ENCODE measurements at places on chromosomes 3 and 15.

GRCh38 chr15:68552773-68553172, 26.0 kb upstream of the CORO2B start:
- peak; percentile 74 for DNase-seq

GRCh38 chr3:115915061-115915460, 291.8 kb downstream of the GAP43 start:
- DNase-seq: no peak

DNA sequence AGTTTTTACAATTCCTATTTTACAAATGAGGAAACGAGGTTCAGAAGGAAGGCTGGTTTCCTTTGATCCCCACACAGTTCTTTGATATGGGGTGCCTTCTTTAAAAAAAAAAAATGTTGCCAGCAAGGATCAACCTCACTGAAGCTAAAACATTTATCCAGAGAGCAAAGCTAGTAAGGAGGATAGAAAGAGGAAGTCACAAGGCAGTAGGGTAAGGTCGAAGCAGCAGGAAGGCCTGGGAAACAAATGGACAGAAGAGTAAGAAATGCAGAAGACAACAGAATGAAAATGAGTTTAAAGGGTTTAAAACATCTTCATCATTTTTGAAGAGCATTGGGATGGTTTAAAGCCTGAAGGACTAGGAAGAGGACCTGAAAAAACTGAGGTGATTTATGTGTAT, 30.6 kb upstream of the CP start:
- DNase-seq: no peak

- DNase-seq: peak; percentile 42
Measured at GRCh38 chr3:179852142-179852905, 184.4 kb downstream of the PEX5L start.

- no peak for DNase-seq
Measured at GRCh38 chr3:112671930-112672715, 31.2 kb upstream of the CCDC80 start.

DNA sequence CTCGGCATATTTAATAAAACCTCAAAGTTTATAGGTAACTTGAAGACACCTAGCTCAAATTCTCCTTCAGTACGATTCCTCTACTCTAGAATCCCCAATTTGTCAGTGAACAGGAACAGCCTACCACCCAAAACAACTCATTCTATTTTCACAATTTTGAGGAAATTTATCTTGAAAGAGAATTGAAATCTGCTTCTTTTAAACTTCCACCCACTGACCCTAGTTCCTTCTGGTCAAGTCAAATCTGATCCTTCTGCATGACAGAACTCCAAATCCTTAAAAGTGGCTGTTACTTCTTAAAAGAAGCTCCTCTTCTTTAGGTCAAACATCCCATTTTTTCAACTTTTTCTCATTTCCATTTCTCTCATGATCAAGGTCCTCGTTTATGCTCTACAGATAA, 4.4 kb downstream of the GABPB1 start:
- DNase-seq: no peak

- peak; percentile 83 for DNase-seq
Measured at GRCh38 chr3:123489400-123490004, 40.6 kb upstream of the ADCY5 start.

DNA sequence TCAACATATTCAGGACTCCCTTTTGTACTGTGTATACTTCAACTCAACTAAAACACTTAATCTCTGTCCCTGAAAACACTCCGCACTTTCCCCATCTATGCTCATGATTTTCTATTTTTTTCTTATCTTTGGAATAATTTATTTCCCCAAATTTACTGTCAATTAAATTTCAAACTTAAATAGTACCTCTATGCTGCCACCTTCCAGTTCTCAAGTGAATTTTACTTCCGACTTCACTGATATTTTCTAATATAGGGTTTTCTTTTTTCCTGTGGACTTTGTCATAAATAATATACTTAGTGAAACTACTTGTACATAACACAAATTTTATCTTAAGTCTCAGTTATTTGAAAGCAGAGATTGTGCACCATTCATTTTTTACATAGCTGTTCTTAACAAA, 1303.3 kb downstream of the OTOL1 start:
- no peak for DNase-seq

DNA sequence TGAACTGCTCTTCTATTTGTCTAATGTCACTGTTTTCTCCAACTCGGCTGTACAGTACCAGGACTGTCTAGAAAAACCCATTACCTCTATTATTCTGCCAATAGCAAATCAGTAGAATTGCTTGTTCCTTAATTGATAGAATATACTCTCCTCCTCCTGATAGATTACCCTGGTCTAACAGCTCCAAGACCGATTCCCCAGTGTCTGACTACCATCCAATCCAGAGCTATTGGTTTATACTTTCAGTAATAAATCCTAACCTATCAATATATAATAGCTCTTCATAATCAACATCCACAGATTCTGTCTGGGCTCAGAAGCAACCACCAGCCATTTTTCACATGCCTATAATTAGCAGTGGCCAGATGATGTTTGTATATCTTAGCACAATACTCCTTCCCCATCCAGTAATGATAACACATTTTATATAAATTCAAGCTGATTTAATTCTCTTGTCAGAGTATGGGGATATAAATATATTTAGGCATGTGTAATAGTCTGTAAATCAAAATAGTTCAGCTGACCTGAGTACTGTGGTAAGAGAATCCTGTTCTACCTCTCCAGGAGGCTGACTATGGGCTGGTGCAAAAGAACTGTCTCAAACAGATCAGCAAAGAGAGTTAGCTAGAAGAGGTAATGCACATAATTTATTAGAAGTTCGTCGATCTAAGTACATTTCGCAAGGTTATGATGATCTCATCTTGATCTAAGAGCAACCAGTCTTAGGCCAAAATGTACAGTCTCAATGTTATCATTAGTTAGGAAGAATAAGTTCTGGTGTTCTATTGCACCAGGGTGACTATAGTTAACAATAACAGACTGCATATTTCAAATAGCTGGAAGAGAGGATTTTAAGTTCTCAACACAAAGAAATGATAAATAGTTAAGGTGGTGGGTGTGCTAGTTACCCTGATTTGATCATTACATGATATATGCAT, 193.4 kb downstream of the SHOX2 start:
- no peak for DNase-seq

- DNase-seq: no peak
Measured at GRCh38 chr3:134075568-134075825, 45.8 kb upstream of the SLCO2A1 start.

DNA sequence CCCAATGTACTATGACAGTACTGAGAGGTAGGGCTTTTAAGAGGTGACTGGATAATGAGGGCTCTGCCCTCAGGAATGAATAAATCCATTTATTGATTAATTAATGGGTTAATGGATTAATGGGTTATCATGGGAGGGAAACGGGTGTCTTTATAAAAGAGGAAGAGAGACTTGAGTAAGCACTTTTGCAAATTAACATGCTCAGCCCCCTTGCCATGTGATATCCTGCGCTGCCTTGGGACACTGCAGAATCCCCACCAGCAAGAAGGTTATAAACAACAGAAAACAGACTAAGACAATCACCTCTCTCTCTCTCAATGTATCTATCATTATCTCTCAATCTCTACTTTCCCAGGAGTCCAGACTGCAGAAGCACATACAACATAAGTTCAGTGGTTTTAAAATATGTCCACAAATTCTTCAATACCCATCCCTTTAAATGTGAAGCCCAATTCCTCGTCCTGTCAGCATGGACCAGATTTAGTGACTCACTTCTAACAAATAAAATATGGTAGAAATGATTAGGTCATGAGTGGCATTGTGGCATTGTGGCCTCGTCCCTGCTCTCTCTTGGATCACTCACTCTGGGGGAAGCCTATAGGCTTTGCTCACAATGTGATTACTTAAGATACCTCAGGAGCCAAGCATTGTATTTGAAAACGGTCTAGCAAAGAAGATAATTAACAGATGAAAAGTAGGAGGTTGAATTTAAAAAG, 40.0 kb upstream of the IL12A start:
- peak; percentile 86 for DNase-seq

GRCh38 chr3:171257251-171258203, 202.7 kb downstream of the TNIK start:
- DNase-seq: no peak

- no peak for DNase-seq
Measured at GRCh38 chr3:179410999-179411398, 40.3 kb downstream of the GNB4 start.

DNA sequence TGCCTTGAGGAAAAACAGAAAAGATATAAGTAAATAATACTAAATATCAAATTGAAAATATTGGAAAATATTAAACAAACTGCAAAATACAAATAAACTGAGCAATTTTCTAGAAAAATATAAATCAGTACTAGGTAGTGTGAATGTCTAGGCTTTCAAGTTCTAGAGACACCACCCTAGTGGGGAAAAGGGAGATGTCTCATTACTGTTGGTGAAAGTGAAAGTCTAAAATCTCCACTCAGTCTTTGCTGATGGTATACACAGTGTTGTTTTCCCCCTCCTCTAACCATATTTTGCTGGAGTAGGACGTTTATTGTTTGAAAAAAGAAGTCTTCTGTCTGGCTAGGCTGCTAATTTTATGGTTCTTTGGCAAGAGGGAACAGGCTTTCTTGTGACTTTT, 1368.9 kb downstream of the OTOL1 start:
- DNase-seq: no peak

GRCh38 chr3:186339180-186339918, 22.7 kb downstream of the DGKG start:
- no peak for DNase-seq

- DNase-seq: no peak
Measured at GRCh38 chr3:64916192-64916798, 228.5 kb upstream of the ADAMTS9 start.

DNA sequence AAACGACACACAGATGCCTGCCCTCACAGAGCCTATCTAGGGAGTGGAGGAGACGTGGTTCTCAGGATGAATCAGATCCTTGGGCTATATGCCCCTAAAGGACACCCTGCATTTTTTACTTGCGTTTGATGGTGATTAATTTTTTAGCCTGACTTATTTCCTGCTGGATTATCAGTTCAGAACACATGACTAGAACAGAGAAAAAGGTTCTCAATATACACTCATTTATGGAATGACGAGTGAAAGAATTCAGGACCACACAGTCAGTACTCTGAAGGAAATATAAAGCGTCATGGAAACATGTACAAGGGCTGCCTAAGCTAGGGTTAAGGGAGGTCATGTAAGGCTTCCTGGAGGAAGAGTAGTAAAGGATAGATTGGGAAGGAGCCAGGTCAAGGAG, 121.8 kb downstream of the SSR3 start:
- DNase-seq: no peak

GRCh38 chr3:116306720-116307119, 138.6 kb downstream of the LSAMP start:
- no peak for DNase-seq

- DNase-seq: no peak
Measured at GRCh38 chr3:143060906-143061305, 58.7 kb upstream of the CHST2 start.

- DNase-seq: peak; percentile 55
Measured at GRCh38 chr3:42159706-42160472, 68.7 kb downstream of the TRAK1 start.

DNA sequence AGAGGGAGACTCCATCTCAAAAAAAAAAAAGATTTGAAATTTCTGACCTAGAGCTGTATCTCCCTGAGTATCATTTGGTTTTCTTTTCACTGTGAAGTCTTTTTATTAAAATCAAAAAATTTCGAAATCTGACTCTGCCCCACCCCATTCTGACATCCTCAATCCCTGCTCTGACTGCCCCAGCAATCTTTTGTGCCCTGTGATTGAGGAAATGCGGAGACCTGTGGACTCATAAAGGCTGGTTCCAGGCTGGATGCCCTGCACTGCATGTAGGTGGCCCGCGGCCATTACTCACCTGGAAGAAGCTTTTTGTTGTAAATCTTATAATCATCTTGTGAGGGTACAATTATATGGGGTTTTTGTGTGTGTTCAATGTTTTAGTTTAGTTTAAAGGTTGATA, 147.3 kb upstream of the SEMA6D start:
- DNase-seq: peak; percentile 49

GRCh38 chr15:69600556-69601085, 148.0 kb downstream of the RPLP1 start:
- no peak for DNase-seq

- no peak for DNase-seq
Measured at GRCh38 chr15:58517682-58518525, 86.1 kb downstream of the LIPC start.

GRCh38 chr3:59425942-59426341, 376.1 kb upstream of the CFAP20DC start:
- no peak for DNase-seq

GRCh38 chr3:171959532-171960089, 79.8 kb upstream of the FNDC3B start:
- DNase-seq: no peak

DNA sequence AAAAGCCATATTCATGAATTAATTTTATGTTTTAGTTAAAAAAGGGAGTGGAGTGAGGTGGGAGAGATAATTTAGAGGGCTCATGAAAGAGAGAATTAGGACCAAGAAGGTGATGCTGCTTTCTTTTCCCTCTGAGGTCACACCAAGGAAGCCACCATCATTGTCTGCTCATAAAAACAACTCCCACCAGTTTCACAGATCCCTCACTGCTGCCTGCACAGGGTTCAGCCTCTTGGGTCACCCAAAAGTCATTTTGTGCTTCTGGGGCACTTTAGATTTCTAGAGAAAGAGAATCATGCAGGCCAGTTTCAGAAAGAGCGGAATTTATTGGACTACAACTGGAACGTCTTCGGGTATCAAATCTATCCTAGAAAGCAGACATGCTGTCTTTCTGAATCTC, 241.4 kb upstream of the EOMES start:
- no peak for DNase-seq

DNA sequence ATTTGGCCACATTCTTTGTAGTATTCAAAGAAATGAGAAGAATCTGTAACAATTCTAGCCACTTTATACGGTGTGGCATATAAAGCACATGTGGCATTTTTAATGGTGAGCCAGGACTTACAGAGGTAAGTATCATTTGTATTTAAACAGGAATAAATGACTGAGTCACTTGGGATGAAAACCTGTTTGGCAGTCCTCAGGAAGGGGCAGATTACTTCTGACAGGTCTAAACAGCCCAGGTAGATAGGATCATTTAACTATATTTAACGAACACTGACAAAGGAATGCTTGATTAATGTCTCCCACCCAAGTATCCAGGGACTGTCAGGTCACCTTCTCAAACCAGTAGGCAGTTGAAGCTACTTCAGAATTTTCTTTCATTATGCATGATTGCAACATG, 241.5 kb upstream of the SATB1 start:
- DNase-seq: no peak

DNA sequence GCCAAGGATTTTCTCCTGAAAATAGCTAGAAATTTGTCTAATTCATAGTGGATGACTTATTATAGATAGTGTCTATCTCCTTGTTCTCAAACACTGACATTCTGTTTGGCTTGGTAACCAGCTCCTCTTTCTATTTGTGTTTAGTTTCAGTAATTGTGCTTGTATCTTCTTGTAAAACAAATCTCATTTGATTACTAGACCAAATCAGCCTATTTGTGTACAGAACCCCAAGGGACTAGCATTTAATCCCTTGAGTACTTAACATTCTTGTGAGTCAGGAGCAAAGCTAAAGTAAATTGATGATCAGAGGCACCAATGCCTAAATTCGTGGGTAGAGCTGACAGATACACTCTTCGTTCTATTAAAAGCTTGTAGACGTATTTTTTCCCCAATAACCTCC, 306.5 kb upstream of the SLITRK3 start:
- DNase-seq: peak; percentile 98
